Activated CD8-positive, alpha-beta memory T cell treated with anti-CD3 and anti-CD28 coated beads, Interleukin-2, amount 10 ng/mL, durations not matched to agents 7 days and 5 days (primary cell): ENCODE measurements at places on chromosomes 16 and 17. TPM values are rescaled to one million over a fixed set of nuclear protein-coding genes. Genes with fewer than 3 reads are reported as not detected.

GRCh38 chr17:68457168-68457538 is at the start of gene WIPI1:
Gene WIPI1, minus strand, starts transcription at chr17:68457496. Its CDS starts 75 bp downstream, at chr17:68457421.
- peak; percentile 78 for DNase-seq

DNA sequence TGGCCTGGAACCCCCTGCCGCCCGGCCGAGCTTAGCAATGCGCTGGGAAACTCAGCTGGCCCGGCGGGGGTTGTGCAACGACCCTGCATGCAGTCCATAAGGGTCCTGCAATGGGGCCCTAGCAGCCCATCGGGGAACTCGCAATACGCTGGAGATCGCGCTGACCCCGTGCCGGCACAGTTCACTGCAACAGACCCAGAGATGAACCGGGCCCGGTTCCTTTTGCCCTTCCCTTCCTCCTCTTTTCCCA is 375 bp downstream of the SLC25A11 start:
- DNase-seq, result no peak

GRCh38 chr16:51154271-51155171 is 3.5 kb upstream of the SALL1 start:
- no peak for DNase-seq

Gene SLC13A2
- not detected for total RNA-seq

Gene CD7
- total RNA-seq, result 307 TPM

Gene SEPTIN12
- total RNA-seq, result not detected
